Cardiac atrium fibroblast (primary cell): ENCODE measurements at places on chromosomes 2 and 18. TPM values are rescaled to one million over a fixed set of nuclear protein-coding genes. Genes with fewer than 3 reads are reported as not detected.

Gene MITD1
- total RNA-seq, result 13.8 and 15.5 TPM in 2 replicates

Gene CRACDL
- 0.32 TPM in 1 of 2 replicates, not detected in the other for total RNA-seq

Gene ALKAL2
- total RNA-seq, result 1.9 TPM in 1 of 2 replicates, not detected in the other

Gene NFE2L2
- 87.2 and 141 TPM in 2 replicates for total RNA-seq

Gene PROC
- not detected in 2 replicates for total RNA-seq

Gene TDRD15
- total RNA-seq, result not detected in 2 replicates

Gene MC5R
- total RNA-seq, result not detected in 2 replicates

Gene ALPG
- total RNA-seq, result not detected in 2 replicates

Gene IL1RN
- total RNA-seq, result not detected in 2 replicates

Gene HRH4
- not detected in 2 replicates for total RNA-seq

Gene ACMSD
- not detected in 2 replicates for total RNA-seq

Gene SERPINB11
- not detected in 2 replicates for total RNA-seq

Gene CAPN14
- 1.1 TPM in 1 of 2 replicates, not detected in the other for total RNA-seq

Gene UGT1A5
- not detected in 2 replicates for total RNA-seq

Gene QPCT
- 1.8 and 8.4 TPM in 2 replicates for total RNA-seq

Gene SCYGR4
- not detected in 2 replicates for total RNA-seq

Gene CACNB4
- total RNA-seq, result under 0.01 and 0.54 TPM in 2 replicates

Gene ERBB4
- total RNA-seq, result not detected in 2 replicates

Gene NT5C1B
- not detected in 2 replicates for total RNA-seq

Gene GRP
- not detected in 2 replicates for total RNA-seq

Gene NCKAP1
- total RNA-seq, result 105 and 106 TPM in 2 replicates

Gene MAP2
- total RNA-seq, result 2.6 and 3.4 TPM in 2 replicates

Gene MYL1
- total RNA-seq, result not detected in 2 replicates

Gene LINC00305
- not detected in 2 replicates for total RNA-seq

Gene ASPRV1
- 0.18 TPM in 1 of 2 replicates, not detected in the other for total RNA-seq

Gene PIEZO2
- total RNA-seq, result 3.1 and 25.8 TPM in 2 replicates
